ENCODE measurements at places on chromosomes 7 and 10.

GRCh38 chr7:98802088-98802780 lies 67.6 kb downstream of the TMEM130 start:
- no peak for DNase-seq

DNA sequence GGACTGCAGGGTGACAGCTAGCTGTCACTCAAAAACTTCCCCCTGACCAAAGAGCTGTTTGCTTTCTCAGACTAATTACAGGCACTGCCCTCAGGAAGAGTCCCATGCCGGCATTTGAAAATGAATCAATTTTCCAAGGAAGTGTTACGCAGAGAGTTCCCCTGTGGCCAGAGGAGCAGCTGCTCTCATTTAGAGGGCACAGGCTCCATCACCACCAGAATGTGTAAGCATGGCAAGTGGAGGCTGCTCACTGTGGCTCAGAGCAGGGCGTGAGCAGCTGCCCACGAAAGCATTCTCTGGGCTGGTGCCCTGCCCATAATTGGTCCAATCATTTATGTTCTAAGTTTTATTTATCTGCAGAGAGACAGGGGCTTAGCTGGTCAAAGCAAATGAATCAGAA lies 202.2 kb downstream of the RAMP3 start:
- no peak for DNase-seq

- DNase-seq = no peak
Measured at GRCh38 chr10:131178521-131179331, 132.8 kb downstream of the TCERG1L start.

GRCh38 chr10:103123282-103124024 lies 69.6 kb downstream of the NT5C2 start:
- no peak for DNase-seq

DNA sequence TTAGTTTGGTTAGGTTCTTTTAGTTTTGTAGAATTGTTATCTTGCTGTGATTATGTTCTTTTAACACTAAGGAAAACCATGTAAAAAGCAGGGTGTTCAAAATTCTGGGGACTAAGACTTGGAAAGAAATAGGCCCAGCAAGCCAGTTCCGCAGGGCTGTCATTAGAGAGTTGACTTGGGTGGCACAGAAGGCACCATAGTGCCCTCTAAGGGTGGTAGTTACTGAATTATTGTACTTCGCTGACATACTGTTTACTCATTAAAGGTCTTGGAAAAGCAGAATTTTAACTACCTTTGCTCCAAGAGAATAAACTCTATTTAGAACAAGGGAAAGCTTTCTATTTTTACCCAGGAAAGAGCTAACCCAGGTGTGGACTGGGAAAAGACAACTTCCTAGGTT lies 86.5 kb downstream of the OTUD1 start:
- DNase-seq = no peak

DNA sequence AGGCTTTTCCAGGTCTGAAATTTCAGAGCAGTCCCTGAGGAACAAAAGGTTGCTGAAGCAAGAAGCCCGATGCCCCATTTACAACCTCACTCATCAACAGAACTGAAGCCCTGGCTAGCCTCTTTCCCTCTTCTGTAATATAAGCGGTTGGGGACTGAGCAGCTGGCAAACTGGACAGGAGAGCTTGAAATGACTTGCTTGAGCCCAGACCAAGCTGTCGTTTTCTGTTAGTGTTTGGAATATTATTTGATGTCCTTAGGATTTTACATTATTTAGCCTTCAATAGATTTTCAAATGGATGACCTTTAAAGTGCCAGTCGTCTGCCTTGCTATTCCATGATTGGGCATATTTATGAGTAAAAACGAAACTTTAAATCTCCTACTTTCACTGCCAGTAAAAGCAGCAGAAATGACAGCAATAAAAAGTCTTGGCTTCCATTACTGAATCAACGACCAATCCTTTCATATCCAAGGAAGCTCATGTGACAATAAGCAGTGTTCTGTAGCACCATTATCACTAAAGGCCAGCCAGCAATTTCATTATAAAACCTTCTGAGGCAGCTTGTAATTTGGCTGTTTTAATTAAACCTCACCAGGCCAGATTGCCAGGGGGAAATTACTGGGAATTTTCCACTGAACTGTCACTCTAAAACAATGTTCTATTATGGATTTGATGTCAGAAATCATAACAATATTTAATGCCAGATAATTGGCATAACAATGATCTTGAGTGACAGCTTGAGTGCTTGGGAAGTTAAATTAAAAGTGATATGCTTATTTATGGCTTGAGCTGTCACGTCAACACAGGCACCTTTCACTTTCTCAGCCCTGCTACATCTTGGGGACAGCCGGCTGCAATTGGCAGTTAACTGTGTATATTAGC lies 85.9 kb downstream of the LSMEM1 start:
- DNase-seq = no peak

DNA sequence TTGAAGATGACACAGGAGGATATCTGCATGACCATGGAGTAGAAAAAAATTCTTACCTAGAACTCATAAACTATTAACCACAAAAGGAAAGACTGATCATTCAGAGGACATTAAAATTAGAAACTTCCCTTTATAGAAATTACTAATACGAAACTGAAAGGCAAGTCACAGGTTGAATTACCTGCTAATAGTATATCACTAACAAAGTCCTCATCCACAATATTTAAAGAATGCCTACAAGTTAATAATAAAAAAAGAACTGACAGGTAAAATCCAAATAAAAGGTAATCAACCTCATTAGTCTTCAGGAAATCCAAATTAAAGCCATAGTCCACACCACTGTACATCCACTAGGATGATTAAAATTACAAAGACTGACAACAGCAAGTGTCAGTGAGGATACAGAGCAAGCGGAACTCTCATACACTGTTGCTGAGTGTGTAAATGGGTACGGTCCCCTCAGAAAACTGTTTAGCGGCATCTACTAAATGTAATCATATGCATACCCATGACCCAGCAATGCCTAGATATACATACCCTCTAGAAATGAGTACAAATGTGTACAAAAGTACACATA lies 71.2 kb downstream of the ARHGAP21 start:
- no peak for DNase-seq

DNA sequence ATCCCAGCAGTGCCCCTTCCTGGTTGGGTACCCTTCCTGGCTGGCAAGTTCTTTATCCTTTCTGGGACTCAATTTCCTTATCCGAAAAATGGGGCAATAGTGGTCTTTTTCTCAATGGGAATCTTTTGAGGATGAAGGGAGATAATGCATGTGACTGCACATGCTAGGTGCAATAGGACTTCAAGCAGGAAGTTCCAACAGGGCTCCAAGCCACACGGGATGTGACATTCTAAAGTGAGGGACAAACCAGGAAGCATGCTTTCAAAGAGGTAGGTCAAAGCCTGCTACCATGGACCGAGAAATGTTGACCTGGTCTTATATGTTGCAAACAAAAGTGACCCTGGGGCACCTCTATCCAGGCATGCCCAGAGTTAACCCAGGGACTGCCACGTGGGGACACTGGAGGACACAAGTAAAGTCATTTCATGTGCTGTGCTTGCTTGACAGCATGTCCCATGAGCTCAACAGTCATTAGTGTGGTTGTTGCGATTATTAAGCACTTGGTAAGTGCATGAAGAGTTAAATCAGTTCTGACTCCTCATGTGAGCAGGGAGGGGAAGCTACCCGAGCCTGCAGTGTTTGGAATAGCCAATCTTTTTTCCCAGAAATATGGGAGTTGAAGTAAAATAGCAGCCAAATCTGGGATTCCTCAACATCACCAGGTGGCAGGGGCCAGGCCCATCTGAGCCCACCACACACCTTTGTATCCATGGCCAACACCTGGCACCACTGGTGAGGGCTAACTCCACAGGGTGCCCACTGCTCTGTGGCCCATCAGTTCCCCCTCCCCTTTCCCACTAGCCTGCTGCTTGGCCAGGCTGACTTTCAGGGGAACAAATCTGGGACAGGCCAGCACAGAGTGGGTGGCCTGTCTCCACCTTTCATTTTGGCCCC lies 5.7 kb downstream of the ARHGAP22 start:
- DNase-seq = no peak

DNA sequence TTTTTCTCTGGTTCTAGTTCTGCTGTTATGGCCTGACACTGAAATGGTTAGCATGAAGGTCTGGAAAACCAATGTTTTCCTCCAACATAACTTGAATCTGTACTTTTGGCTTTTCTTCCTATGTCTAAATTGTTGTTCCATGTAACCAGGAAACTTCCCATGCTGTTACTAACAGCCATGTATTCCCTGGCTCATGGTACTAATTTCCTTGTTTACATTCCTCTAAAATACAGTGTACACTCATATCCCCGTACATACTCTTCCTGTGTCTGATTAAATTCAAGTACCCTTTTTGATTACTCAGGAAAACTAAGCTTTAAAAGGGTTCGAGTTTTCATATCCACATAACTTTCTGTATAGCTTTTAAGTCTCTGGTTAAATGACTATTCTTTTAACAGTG lies 12.3 kb upstream of the ACSM6 start:
- no peak for DNase-seq

- DNase-seq = no peak
Measured at GRCh38 chr7:22610951-22611757, 111.2 kb upstream of the STEAP1B start.

DNA sequence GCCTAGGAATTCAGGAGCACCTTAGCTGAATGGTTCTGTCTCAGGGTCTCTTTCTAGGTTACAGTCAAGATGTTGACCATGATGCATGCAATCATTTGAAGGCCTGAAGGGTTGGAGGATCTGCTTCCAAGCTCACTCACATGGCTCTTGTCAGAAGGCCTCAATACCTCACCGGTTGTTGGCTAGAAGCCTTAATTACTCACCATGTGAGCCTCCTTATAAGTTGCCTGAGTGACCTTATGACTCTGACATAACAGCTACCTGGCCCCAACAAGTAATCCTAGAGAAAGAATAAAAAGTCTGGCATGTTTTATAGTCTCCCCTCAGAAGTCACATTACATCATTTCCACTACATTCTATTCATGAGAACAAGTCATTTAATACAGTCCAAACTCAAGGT lies 3.4 kb upstream of the C1GALT1 start:
- no peak for DNase-seq

DNA sequence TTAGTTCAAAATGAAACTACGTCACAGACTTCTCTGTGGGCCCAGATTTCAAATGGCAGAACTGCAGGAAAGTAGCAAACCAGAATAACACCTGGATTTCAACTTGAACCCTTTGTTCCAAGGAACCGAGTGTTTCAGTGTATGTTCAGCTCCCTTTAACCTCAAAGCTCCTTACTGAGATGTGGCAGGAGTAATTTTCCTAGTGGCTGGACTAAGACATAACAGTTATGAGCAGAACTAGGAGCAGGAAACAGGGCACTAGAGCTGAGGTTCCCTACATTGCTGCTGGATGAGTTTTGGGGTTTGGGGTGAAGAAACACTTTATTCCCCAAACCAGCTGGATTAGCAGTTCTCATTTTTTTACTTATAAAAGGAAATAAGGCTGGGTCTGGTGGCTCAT lies 50.1 kb downstream of the NSUN6 start:
- no peak for DNase-seq

DNA sequence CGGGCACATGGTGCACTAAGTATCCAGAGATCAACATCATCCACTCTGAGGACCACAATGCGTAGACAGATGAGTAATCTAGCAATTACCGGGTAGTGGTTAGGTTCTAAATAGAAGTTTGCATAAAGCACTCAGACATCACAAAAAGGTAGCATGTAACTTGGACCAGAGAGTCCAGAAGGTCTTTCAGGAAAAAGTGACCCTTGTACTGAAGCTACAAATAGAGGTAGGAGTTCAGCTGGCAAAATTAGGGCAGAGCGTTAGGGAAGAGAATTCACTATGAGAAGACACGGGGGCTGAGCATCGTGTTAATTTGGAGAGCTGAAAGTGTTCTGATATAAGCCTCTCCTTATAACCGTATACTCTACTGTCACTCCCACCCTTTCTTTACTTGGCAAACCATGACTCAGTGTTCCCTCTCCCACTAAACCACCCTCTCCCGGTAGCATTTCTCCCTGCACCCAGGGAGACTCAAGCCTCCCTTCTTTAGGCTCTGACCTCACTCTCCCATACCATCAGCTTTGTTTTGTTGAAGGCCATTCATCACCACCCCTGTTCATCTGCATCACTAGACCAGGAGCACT lies 222.2 kb upstream of the FZD1 start:
- DNase-seq = no peak

GRCh38 chr10:123018531-123018930 lies 9.7 kb downstream of the ACADSB start:
- DNase-seq = no peak
